Common myeloid progenitor, CD34-positive (primary cell): ENCODE measurements at places on chromosomes 1 and 21.

GRCh38 chr1:206911064-206911663, 10.6 kb downstream of the FCMR start:
- H3K4me3 ChIP-seq, result no peak overlapping the region
- no peak overlapping the region for H3K27ac ChIP-seq
- H3K4me1 ChIP-seq, result peaks cover 32% of the 10 kb centered on the region
- peak; percentile 60 for DNase-seq
- H3K27me3 ChIP-seq, result peaks cover 9% of the 10 kb centered on the region

DNA sequence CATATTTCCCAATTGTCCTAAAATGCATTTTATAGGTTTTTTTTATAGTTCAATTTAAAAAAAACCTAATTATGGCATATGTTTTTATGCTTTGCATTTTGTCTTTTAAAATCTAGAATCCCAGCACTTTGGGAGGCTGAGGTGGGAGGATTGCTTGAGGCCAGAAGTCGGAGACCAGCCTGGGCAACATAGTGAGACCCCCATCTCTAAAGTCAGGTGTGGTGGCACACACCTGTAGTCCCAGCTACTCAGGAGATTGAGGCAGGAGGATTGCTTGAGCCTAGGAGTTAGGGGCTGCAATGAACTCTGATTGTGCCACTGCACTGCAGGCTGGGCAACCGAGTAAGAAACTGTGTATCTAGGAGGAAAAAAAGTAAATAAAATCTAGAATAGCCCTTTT, 137.2 kb upstream of the POU3F1 start:
- no peak for DNase-seq
- no peak overlapping the region for H3K4me3 ChIP-seq
- H3K27me3 ChIP-seq, result no peaks in the 10 kb centered on the region
- no peaks in the 10 kb centered on the region for H3K36me3 ChIP-seq
- H3K4me1 ChIP-seq, result no peaks in the 10 kb centered on the region

- H3K27ac ChIP-seq, result no peak overlapping the region
- H3K4me3 ChIP-seq, result no peak overlapping the region
- no peaks in the 10 kb centered on the region for H3K36me3 ChIP-seq
- H3K4me1 ChIP-seq, result no peaks in the 10 kb centered on the region
Observed at GRCh38 chr21:45386728-45387371, 18.1 kb upstream of the COL18A1 start.

DNA sequence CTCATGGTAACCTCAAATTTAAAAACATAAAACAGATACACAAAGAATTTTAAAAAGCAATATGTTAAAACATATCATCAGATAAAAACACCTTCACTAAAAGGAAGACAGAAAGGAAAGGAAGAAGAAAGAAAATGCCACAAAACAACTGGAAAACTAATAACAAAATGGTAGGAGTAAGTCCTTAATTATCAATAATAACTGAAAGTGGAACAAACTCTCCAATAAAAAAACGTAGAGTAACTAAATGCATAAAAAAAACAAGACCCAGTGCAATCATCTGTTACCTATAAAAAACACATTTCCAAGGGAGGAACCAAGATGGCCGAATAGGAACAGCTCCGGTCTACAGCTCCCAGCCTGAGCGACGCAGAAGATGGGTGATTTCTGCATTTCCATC, 47.1 kb upstream of the ACADM start:
- H3K27ac ChIP-seq, result peak overlapping the region; percentile 43
- H3K4me3 ChIP-seq, result no peak overlapping the region
- no peaks in the 10 kb centered on the region for H3K4me1 ChIP-seq
- H3K27me3 ChIP-seq, result no peaks in the 10 kb centered on the region
- no peak for DNase-seq

DNA sequence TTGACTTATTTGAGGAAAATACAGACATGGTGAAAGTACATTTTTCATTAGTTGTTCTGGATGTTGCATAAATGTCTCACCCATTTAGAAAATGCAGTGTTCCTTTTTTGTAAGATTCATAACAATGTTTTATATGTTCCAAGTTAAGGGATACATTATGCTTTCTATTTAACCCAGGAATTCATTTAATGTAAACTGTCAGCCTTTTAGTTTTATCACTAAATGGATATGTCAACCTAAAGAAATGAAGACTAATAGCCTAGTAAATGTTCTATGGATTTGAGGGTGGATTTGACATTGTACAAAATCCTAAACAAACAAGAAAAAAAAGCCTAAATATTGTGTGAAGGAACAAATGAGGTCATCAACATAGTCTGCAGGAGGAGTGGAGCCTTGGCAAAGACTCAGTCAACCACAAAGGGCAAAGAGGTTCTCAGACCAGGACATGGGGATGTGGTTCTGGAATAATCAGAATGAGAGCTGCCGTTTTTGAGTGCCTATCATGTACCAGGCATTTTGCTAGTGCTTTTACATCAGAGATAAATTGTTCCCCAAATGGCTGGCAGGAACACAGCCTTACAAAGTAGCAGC, 8.8 kb upstream of the INSL5 start:
- DNase-seq, result no peak
- no peaks in the 10 kb centered on the region for H3K27me3 ChIP-seq
- no peak overlapping the region for H3K27ac ChIP-seq
- no peaks in the 10 kb centered on the region for H3K4me1 ChIP-seq
- no peaks in the 10 kb centered on the region for H3K36me3 ChIP-seq
- no peak overlapping the region for H3K4me3 ChIP-seq

GRCh38 chr21:29423099-29423870, 124.6 kb downstream of the BACH1 start:
- H3K4me3 ChIP-seq, result no peak overlapping the region
- no peaks in the 10 kb centered on the region for H3K27me3 ChIP-seq
- DNase-seq, result no peak
- H3K27ac ChIP-seq, result no peak overlapping the region

DNA sequence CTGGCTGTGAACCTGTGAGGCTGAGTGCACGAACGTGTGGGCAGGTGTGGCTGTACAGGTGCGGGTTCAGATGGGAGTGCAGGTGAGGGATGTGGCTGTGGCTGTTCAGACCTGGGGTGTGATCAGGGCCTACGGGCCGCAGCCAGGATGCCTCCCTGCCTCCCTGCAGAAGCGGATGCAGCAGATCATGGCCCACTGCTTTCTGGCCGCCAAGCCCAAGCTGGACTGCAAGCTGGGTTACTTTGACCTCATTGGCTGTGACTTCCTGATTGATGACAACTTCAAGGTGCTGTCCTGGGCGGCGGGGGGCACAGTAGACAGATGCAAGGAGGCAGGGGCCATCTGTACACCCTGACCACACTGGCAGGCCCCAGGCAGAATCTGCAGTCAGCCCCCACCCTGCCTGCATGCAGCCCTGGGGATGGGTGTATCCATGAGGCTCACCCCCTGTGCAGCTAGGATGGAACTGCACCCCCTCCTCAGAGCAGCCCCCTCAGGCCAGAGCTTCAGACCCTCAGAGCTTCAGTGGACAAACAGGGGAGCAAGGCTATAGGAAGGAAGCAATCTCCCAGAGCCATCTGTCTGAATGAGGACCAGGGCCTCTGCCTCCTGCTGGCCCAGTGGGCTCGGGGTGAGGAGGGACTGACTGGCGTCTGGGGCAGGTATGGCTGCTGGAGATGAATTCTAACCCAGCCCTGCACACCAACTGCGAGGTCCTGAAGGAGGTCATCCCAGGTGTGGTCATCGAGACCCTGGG, 9.8 kb downstream of the TNFRSF18 start:
- no peaks in the 10 kb centered on the region for H3K36me3 ChIP-seq
- peaks cover 33% of the 10 kb centered on the region for H3K4me1 ChIP-seq
- no peaks in the 10 kb centered on the region for H3K27me3 ChIP-seq

GRCh38 chr1:185292237-185292636, 24.8 kb downstream of the IVNS1ABP start:
- no peaks in the 10 kb centered on the region for H3K27me3 ChIP-seq
- peak; percentile 72 for DNase-seq
- H3K4me3 ChIP-seq, result no peak overlapping the region
- H3K36me3 ChIP-seq, result peaks cover 7% of the 10 kb centered on the region
- no peak overlapping the region for H3K27ac ChIP-seq
- H3K4me1 ChIP-seq, result peaks cover 21% of the 10 kb centered on the region

DNA sequence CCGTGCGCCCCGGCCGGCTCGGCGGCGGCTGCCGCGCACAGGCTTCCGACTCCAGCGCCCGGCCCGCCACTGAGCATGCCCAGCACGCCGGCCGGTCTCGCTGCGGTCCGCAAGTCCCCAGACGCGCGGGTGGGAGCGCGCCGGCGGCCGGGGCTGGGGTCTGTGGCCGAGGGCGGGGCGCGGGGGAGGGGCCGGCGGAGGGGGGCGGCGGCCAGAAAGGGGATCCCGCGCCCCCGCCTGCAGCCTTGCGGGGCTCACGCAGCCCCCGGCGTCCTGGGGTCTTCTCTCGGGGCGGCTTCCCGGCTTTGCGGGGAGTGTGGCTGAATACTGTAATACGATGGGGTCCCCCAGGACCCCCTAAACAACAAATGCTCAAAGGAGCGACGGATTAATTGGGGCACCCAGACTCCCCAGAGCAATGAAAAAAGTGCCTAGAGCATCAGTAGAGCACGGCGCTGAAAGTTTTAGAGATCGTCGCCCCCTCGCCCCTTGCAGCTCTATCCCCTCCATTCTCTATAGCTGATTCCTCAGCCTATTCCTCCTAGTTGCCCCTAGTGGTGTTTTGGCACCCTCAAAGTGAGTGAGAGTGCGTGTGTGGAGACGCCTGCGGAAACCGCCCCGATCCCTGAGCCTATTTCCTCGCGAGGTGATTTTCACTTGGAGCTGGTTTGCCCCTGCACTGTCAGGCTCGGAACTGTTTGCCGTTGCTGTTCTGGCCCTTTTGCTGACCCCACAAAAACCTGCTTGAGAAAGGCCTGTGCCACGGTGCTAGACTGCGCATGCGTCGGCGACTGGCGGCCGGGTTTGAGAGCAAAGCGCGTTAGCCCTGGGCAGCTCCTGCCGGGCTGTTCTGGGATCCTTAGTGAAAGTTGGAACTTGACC, at the start of gene VAV3:
VAV3 (minus strand) TSS at position 71 of the 882 bp plus-strand sequence. CDS start 311 bp downstream, outside the sequence.
- peak within 1 kb of the TSS; percentile 98 for H3K4me3 ChIP-seq
- peaks cover 15% of the 10 kb centered on the region for H3K4me1 ChIP-seq
- H3K27ac ChIP-seq, result peak within 1 kb of the TSS; percentile 92
- peak; percentile 92 for DNase-seq
- H3K36me3 ChIP-seq, result no peaks in the 10 kb centered on the region
- no peaks in the 10 kb centered on the region for H3K27me3 ChIP-seq

DNA sequence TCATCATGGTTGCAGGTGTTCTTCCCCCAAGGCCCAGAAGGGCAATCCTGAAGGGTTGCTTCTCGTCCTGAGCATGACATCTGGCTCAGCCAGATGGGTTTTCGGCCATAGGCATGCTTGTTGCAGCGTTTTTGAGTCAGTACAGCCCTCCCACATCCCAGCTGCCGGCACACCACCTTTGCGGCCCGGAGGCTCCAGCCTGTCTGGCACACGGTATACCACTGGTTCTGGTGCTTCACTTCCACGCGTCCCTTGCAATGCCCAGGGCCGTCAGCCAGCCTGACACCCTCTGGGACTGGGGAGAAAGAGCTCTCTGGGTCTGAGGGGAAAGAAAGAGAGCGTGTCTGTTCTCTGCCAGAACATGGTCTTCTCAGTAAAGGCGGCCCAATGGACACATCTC, 7.2 kb downstream of the CD5L start:
- H3K4me3 ChIP-seq, result no peak overlapping the region
- no peaks in the 10 kb centered on the region for H3K36me3 ChIP-seq
- H3K27me3 ChIP-seq, result no peaks in the 10 kb centered on the region

GRCh38 chr1:204406621-204407020, 5.0 kb downstream of the PPP1R15B start:
- no peak for DNase-seq
- peak overlapping the region; percentile 19 for H3K4me3 ChIP-seq
- H3K4me1 ChIP-seq, result peaks cover 43% of the 10 kb centered on the region
- peaks cover 56% of the 10 kb centered on the region for H3K36me3 ChIP-seq
- peak overlapping the region; percentile 25 for H3K27ac ChIP-seq

GRCh38 chr1:32201011-32201855, 838 bp downstream of the CCDC28B start:
- peak overlapping the region; percentile 66 for H3K4me3 ChIP-seq
- H3K27me3 ChIP-seq, result no peaks in the 10 kb centered on the region
- H3K4me1 ChIP-seq, result peaks cover 40% of the 10 kb centered on the region
- H3K27ac ChIP-seq, result peak overlapping the region; percentile 51
- H3K36me3 ChIP-seq, result peaks cover 25% of the 10 kb centered on the region
- DNase-seq, result peak; percentile 87
